Activated CD8-positive, alpha-beta memory T cell treated with anti-CD3 and anti-CD28 coated beads for 1 hour (primary cell): ENCODE measurements at places on chromosomes 11 and 22.

DNA sequence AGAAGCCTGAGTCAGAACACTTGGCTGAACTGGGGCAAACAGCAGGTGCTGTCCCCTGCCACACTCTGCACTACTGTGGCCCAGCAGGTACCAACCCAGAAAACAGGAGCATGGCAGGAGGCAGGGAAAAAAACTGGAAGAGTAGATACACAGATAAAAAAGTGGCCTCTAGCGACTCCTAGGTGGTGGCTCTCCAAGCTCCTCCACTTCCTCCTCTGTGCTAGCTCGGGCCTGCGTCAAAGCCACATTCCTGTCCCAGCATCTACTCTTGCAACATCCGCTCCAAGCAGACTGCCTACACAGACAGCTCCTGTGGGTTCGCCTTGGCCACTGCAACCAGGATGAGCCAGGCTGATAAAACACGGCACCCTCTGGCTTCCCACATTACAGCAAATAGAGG, 6.9 kb downstream of the OR8B12 start:
- DNase-seq: no peak

- DNase-seq: no peak
These were observed 39.2 kb upstream of the ARHGAP42 start for GRCh38 chr11:100647861-100648260.

DNA sequence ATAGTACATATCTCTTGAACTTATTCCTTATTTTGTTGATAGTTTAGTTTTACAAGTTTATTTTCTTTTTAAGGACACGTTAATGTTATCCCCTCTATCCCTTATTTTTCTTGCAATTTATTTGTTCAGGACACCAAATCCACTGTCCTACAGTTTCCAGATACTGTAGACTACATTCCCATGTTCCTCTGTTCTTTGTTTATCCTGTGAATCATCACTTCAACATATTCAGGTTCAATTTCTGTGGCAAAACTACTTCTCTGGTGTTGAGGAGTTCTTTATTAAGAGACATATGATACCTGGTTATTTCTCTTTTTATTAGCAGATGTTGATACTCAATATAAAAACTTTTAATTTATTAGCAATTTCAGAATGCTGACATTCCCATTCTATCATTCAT, 72.8 kb upstream of the CLNS1A start:
- no peak for DNase-seq

- DNase-seq: no peak
These were observed 23.0 kb upstream of the TRAF6 start for GRCh38 chr11:36532941-36533601.

DNA sequence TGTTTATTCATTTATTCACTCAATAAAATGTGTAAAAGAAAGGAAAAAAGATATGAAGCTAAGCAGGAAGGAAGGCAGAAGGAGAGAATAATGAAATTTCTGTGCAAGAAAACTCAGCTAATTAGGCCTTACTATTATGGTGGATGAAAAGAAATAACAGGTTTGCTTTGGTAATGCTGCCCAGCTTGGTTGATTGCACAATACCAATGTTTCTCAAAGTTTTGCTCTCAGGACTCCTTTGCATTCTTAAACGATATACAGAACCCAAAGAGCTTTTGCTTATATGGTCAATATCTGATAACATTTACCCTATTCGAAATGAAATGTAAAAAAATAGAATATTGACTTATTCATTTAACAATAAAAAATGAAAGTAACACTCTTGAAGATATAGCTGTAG, 7.3 kb upstream of the CTSC start:
- no peak for DNase-seq

DNA sequence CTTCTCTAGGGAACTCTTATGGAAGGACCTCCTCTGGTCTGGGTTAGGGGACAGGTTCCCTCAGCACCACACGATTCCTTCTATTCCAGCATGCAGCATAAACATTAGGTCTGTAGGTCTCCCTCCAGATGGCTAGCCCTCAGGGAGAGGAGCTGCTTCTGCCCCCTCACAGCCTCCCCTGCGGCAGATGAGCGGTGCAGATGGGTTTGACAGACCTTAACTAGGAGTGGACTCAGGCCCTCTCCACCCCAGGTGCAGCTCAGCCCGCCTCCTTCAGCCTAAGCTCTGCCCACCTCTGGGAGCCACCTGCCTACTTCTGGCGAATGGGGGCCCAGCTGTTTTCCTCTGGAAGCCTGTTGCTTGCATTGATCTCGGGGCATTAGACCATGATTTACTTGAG, 55.7 kb upstream of the EIF3D start:
- DNase-seq: no peak

- DNase-seq: no peak
These were observed 2.3 kb downstream of the FRMD8 start for GRCh38 chr11:65388731-65389130.
